ENCODE measurements at places on chromosomes 3 and 15. TPM values are rescaled to one million over a fixed set of nuclear protein-coding genes. Genes with fewer than 3 reads are reported as not detected.

The ZNF80 gene
- not detected for total RNA-seq

DNA sequence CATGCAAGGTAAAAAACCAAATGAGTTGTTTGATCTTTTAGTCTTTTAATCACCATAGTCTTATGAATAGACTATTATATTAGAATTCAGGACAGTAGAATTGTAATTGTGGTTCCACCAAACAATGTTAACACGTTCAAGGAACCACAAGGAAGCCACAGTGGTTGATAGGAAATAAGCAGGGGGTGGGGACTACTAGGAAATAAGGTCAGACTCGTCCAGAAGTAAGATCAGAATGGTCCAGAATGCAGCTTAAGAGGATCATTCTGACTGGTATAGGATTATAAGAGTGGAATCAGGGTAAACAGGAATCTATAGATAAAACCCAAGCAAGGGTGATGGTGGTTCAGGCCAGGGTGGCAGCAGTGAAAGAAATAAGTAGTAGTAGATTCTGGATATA is 7.5 kb downstream of the MYNN start:
- no peak for DNase-seq

DNA sequence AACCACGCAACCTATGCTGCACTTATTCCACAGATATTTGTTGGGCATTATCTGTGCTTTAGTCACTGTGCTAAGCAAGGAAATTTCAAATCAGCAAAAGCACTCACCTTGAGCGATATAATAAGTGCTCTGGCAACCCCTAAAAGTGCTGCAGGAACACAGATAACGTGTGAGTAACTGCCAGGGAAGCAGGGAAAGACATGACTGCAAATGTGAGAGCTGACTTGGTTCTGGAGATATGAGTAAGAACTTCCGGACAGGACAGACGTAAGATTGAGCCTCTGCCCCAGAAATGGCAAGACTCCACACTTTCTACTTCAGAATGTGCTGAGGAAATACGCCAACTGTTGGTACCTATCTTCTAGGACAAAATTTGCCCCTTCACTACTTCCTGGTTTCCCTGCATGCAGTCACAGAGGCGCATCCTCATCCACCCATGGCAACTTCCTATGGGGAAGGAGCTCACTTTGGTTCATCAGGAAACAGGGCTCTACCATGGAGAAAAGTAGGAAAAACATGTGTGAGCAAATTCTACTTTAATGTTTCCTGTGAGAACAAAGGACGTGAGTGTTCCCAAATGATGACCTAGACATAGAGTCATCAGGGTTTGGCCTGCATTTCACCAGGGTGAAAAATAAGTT is 41.7 kb downstream of the AQP9 start:
- DNase-seq: peak; percentile 53

DNA sequence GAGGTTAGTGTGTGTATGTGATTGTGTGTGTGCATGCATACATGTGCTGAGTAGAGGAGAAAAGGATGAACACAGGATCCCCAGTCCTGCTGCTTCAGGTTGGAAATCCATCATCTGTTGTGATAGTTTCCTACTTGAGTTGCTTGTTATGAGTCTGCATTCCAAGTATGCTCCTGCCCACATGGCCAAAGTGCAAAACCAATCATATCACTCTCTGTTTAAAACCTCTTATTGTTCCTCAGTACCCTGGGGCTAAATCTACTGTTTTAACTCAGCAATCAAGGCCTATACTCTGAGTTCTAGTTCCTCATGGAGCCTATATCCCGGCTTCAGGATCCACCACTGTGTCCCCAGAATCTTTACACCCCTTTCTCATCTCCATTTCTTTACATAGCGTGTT is 139.9 kb upstream of the TLE3 start:
- DNase-seq: peak; percentile 55

The C3orf38 gene
- total RNA-seq: 29.9 TPM

GRCh38 chr3:71485896-71486295 is 97.6 kb downstream of the FOXP1 start:
- no peak for DNase-seq

Measured in RPMI7951 (cell line).